ENCODE measurements at places on chromosomes 2 and 18.
A peak's percentile ranks its signal among the peaks of the same experiment; 100 is the strongest.

GRCh38 chr2:126187668-126188067, 468.3 kb upstream of the GYPC start:
- H3K27ac ChIP-seq: no peak overlapping the region
- no peaks in the 10 kb centered on the region for H3K36me3 ChIP-seq
- peaks cover 1% of the 10 kb centered on the region for H3K27me3 ChIP-seq
- no peak overlapping the region for H3K4me3 ChIP-seq

GRCh38 chr18:24695168-24695567, 234.7 kb downstream of the HRH4 start:
- no peaks in the 10 kb centered on the region for H3K4me1 ChIP-seq
- no peak overlapping the region for H3K27ac ChIP-seq
- H3K4me3 ChIP-seq: no peak overlapping the region
- H3K36me3 ChIP-seq: peaks cover 4% of the 10 kb centered on the region

- no peak overlapping the region for H3K27ac ChIP-seq
- no peaks in the 10 kb centered on the region for H3K36me3 ChIP-seq
Measured at GRCh38 chr2:72827966-72828646, 2.3 kb upstream of the EXOC6B start.

DNA sequence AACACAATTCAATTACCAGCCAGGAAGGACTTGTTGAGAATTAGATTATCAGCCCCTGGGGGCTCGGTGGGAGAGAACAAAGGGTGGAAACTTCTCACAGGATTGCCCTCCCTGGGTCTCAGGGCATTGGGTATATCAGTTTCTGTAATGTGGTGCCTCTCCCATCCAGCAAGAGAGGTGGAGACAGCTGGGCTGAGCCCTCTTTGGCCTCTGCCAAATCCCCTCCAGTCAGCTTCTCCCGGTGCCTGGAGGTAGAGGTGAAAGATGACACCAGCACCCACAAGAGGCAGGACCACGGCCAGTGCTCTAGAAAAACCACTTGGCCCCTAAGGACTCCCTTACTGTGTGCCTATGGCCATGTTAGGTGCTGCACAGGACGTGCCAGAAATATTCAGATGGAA, 179.7 kb downstream of the HAUS1 start:
- H3K4me1 ChIP-seq: peaks cover 16% of the 10 kb centered on the region
- DNase-seq: peak; percentile 37
- no peak overlapping the region for H3K27ac ChIP-seq

DNA sequence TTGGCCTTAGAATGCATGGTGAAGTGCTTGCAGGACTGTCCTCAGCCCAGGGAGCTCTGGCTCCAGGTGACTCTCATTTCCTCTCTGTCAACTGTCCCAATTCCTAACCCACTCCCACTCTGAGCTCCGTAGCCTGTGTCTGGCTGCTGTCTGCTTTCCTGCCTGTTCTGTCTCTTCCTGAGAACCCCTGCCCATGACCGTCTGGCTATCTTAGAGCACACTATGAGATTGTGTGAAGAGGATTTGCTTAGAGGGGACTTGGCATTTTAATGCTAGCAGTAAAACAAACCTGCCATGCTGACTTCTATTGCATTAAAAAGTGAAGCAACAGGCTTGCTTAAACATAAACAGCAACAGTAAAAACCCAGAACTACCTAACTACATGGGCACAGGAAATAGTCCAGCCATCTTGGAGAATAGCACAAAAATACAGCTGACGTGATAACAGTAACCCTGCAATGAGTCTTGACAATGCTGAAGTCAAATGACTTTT, 234.7 kb downstream of the PRKCE start:
- H3K27me3 ChIP-seq: peaks cover 3% of the 10 kb centered on the region
- H3K4me1 ChIP-seq: peaks cover 16% of the 10 kb centered on the region
- DNase-seq: no peak
- no peaks in the 10 kb centered on the region for H3K36me3 ChIP-seq
